ENCODE measurements at places on chromosomes 5 and 9.

DNA sequence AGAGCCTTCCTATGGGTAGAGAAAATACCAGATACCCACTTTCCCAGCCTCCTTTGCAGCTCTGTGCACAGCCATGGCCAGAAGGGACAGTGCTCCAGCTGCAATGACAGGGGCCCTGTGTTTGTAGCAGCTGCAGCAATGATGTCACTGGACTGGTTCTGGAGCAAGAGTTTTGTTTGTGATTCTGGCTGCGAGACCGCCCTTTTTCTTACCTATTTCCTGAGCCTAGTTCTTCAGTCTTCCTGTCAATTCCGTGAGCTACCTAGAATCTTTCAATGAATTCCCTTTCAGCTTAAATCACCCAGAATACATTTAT lies 10.0 kb upstream of the BOD1 start:
- no peak for DNase-seq

DNA sequence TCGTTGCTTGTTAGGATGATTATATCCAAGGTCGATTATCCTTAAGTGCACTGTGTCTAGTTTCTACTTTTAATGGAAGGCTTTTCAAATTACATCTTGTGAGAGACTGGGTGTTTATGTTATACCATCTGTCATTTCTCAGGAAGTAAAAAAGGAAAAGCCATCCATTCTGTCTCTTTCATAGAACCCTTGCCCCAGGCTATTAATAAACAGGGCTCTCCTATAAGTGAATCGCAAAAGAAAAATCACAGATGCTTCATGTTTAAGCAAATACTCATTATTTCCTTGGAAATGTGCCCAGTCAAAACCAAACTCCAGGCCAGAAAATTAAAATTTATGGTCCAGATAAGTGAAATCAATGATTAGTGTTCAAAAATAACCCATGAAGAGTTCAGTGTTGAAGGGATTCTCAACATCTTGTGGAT lies 58.1 kb downstream of the STARD4 start:
- no peak for DNase-seq

DNA sequence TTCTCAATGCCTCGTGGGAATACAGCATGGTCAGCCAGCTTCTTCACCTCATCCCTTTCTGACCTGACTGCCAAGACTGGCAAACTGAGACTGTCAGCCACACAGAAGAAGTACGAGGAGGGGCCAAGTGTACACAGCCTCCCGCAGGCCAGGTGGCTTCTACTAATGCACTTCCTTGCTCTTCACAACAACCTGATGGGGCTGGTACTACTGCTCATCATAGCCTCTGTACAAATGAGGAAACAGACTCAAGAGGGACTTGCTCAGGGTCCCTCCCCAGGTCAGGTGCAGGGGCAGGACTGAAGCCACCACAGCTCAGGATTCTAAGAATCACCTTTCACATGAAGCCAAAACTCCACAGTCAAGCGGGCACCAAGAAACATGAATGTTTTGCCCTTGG lies 21.3 kb downstream of the NIPAL4 start:
- no peak for DNase-seq

DNA sequence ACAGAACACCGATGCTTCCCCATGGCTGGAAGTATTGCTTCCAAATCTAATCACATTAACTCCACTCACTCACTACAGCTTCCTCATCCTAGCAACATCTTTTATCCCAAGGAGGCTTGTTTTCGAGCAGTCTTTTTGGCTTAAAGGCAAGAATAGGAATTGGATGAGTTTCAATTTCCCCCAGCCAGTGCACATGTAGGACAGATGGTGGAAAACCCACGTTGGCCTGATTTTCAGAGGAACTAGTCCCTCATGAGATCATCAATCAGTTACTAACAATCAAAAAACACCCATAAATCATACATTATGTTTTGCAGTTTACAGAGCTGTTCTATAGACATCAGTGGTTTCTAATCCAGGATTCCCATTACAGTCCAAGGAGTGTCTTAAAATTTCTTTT lies 48.5 kb upstream of the AGXT2 start:
- no peak for DNase-seq
